ENCODE measurements at places on chromosomes 6 and 20.

GRCh38 chr6:57247603-57248002, 25.5 kb upstream of the RAB23 start:
- no peak for DNase-seq

DNA sequence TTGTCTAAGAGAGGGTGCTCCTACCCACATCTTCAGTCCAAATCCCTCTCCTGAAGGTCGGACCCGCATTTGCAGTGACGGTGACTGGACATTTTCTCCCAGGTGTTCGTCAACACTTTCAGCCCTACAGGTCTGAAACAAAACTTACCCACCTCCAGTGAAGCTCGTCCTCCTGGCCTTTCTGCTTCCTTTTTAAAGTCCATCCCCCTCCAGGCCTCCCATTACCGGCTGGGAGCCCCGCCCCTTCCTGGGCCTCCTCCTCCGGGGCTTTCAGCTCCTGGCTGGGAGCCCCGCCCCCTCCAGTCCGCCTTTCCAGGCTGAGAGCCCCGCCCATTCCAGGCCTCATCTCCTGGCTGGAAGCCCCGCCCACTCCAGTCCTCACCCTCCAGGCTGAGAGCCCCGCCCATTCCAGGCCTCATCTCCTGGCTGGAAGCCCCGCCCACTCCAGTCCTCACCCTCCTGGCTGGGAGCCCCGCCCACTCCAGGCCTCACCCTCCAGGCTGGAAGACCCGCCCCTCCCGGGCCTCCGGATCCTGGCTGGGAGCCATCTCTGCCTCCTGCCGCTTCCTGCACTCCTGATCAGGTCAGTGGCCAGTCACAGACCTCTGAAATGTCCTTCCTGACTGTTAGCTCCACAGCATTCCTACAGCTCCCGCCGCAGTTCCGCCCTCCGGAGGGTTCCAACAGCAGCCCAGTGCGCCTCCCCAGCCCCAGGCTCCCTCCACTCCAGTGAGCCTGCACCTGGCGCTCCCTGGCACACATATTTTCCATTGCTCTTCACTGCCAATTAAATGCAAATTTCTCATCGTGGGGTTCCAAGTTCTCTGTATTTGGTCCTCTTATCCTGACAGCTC, 98.5 kb downstream of the LY86 start:
- no peak for DNase-seq

GRCh38 chr6:157443066-157443800, 62.2 kb downstream of the ZDHHC14 start:
- peak; percentile 58 for DNase-seq

DNA sequence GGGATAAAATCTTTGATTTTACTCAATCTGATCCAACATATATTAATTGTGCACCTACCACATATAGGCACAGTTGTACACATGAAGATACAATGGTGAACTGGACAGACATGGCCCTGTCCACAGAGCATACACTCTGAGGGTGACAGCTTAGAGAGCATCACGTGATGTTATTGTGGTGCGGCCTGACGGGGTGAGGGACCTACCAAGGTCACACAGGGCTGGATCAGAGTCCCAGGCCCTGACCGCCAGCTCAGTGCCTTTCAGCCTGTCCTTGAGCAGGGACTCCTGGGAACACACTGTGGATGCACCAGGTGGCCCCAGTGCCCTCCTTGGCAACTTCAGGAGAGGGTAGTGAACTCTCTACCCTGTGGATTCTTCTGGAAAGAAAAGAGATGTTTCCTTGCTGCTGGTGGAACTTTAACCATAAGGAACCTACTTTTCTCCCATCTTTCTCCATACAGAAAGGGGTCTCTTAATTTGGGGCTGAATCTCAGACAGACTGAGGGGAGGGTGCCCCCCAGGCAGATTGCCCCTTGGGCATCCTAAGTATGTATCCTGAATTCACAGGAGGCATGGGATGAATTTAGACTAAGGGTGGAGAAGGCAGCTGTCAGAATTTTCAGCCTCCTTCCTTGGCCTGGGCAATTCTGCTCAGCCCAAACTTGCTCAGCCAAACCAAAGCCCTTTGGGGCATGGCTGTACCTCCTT, 26.5 kb downstream of the PCK1 start:
- DNase-seq = no peak

GRCh38 chr6:26534681-26535465, 3.3 kb upstream of the HMGN4 start:
- no peak for DNase-seq

DNA sequence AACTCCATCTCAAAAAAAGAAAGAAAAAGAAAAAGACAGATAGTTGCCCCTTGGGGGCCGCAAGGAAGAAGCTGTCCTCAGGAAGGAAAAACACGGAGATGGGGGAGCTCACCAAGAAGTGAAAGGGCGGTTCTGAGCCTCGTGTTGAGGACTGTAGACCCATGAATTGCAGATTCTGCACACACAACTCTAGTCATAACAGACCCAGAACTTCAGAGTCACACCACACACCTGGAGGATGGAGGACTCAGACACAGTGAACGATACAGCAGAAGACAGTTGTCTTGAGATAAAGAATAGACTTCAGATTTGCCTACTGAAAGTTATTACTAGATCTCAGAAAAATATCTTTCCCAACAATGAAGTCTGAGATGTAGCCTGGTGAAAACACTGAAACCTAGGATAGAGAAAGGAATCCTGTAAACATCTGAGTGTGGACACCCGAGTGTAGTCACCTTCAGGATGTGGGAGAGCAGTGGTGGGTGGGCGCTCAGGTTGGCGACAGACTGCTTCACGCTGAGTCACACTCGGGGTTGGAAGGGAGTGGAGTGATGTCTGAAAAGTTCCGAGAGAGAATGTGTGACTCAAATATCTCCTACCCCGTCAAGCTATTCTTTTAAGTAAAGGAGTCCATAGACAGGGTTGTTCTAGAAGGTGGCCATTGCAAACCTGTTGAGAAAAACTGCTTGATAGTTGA, 88.1 kb downstream of the MAP3K4 start:
- DNase-seq = peak; percentile 21

DNA sequence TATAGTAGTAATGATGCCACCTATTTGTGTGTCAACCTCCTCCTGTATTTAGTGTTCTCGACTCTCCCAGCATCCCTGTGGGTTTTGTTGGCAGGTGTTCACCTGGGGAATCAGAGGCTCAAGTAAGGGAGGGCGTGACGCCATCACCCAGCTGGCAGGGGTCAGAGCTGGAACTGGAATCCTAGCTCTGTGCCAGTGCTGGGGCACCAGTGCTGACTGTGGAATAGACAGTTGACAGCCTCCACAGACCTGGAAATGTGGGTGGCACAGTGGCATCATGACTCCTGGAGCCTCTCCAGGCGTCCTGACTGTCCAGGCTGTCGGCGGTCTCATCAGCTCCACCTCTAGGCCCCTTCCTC, 102.8 kb downstream of the SYCP2 start:
- no peak for DNase-seq

DNA sequence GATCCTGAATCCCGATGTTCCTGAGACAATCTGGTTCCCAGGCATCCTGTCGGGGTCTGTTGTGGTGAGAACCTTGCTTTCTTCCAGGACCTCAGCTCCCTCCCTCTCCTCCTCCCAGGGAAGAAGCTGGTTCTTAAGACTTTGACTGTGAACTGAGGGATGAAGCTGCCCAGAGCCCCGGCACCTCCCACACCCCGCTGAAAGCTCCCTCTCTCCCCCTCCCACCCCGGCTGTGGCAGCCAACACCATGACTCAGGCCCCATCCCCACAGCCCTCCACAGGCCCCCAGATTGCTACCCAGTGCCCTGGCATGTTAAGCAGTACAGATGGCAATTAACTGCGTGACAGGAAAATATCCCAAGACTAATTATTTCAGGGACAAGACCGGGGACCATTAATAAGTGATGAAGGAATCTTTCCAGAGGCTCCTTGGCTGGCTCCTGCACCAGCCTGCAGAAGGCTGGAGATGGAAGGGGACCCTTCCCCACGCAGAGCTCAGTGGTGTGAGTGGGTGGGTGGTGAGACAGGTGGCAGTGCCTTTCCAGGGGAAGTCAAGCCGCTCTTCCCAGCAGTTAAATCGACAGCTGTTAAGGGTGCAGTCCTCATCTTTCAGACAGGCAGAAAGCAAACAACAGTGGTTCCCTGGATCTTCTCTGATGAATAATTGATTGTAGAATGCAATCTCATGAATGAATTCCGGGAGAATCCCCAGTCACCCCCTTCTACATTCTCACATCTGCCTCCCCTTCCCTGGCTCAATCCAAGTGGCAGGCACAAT, 237.9 kb downstream of the LRFN2 start:
- DNase-seq = no peak

DNA sequence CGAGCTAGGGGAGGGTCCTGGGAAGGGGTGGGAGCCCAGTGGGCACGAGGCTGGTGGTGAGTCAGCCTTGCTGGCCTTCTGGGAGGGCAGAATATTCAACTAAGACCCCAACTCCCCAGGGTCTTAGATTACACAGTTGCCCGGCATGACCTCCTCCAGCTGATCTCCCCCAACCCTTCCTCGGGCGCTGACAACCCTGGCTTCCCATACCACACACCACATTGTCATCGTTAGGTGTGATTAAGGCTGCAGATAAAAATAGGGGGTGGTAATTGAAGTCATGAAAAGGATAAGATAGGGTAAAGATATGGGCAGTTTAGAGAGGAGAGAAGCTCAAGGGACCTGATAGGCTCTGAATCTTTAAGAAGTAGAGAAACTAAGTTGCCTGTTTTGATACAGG, 10.5 kb downstream of the CDC40 start:
- no peak for DNase-seq

DNA sequence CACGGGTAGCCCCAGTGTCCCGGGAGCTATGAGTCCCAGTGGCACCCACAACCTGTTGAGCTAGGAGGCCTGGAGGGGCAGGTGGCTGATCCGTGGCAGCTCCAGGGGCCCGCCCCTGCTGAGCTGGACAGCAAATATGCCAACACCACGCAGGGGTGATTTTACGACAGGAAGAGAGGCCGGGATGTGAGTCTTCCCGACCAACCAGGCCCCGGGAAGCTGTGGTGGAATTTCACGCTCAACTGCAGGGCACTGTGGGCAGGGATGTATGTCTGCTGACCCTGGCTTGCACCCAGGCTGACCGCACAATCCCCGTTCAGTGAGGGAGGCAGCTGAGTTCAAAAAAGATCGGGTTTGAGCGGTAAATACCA, 183.9 kb downstream of the ERMARD start:
- DNase-seq = no peak

DNA sequence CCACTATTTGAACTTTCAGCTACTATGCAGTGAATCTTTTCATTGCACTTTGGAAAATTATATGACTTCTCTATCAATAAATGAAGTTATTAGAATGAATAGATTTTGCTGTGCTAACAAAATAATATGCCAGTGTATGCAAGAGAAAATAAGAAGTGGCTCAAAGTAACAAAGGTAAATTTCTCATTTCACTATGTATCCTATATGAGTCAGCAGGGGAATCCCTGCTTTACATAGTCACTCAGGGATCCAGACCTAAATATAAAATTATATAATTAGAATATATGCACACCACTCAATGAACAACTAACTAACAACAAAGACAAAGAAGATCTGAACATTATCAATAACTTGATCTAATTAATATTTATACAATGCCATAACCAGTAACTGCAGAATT, 390.8 kb upstream of the IRAK1BP1 start:
- DNase-seq = no peak

DNA sequence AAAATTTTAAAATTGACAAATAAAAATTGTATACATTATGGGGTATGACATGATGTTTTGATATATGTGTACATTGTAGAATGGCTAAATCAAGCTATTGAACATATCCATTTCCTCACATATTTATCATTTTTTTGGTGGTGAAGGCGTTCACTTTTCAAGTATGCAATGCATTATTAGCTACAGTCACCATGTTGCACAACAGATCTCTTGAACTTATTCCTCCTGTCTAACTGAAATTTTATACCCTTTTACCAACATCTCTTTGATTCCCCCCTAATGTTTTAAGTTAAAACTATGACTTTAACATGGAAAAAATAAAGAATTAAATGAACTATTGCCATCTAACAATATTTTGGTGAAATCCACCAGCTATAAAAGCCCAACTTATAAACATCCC, 65.2 kb upstream of the UST start:
- DNase-seq = no peak

GRCh38 chr6:133187657-133188453, 53.3 kb upstream of the EYA4 start:
- DNase-seq = no peak

DNA sequence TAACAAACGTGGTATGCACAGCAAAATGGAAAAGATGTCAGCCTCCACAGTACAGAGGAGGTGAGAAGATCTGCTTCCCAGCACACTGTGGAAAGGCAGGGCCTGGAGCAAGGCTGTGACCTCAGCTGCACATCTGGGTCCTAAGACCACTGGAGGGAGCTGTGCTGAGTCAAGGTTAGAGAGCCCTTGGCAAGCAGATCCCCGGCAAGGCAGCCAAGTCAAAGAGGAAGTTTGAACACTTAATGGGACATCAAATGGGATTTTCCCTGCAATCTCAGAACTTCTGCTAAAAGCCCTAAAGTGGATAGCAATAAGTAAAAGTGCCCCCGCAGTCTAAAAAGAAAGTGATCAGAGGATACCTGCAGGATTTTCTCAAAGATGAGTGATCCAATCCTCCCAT, 39.5 kb downstream of the UNC5CL start:
- no peak for DNase-seq

- DNase-seq = no peak
These were observed 191.9 kb downstream of the CD83 start for GRCh38 chr6:14309516-14309915.

GRCh38 chr6:129748212-129748900, 38.4 kb upstream of the ARHGAP18 start:
- no peak for DNase-seq

DNA sequence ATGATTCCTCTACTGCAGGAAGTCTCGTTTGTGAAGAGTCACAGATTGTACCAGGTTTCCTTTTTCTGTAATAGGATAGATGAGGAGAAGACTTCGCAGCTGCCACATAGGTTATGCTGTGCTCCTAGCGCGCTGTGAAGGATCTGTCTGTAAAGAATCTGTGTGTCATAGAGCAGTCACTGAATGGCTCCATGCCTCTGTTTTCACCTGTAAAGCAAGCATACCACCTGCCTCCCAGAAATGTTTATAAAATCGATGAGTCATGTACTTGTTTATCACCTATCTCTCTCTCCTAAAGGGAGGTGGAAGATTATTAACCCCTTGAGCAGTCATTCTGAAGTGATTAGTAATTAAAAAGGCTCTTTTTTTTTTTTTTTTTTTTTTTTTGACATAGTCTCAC, 86.6 kb downstream of the TFAP2B start:
- DNase-seq = no peak

Data from BJ (cell line).